Muscle of leg (tissue), 16 donors: ENCODE measurements at places on chromosomes 7 and 10.

DNA sequence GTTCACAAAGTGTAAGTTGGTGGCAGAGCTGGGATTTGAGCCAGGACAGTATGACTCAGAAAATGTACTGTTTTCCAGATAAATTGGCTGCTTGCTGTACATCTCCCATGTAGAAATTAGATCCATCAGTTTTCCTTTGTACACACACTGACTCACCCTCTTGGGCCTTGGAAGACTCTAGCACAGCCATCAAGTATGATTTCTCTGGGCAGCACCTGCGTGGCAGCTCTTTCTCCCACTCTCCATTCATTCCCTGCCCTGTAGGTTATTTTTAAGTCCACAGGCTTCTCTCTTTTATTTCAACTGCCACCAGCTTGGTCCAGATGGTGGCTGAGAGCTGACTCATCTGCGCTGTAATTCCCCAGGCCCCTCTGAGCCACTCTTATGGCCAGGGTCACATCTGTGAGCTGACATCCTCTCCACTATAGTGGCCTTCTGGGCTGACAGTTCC lies 28.3 kb upstream of the SDK1 start:
- DNase-seq = peak; percentile 38

- no peak for DNase-seq
Observed at GRCh38 chr10:49307921-49308320, 9.0 kb downstream of the C10orf71 start.

- no peak for DNase-seq
Observed at GRCh38 chr7:136353287-136353686, 376.1 kb upstream of the MTPN start.

- peak; percentile 60 for DNase-seq
Observed at GRCh38 chr10:35451151-35452016, 115.1 kb downstream of the CCNY start.

DNA sequence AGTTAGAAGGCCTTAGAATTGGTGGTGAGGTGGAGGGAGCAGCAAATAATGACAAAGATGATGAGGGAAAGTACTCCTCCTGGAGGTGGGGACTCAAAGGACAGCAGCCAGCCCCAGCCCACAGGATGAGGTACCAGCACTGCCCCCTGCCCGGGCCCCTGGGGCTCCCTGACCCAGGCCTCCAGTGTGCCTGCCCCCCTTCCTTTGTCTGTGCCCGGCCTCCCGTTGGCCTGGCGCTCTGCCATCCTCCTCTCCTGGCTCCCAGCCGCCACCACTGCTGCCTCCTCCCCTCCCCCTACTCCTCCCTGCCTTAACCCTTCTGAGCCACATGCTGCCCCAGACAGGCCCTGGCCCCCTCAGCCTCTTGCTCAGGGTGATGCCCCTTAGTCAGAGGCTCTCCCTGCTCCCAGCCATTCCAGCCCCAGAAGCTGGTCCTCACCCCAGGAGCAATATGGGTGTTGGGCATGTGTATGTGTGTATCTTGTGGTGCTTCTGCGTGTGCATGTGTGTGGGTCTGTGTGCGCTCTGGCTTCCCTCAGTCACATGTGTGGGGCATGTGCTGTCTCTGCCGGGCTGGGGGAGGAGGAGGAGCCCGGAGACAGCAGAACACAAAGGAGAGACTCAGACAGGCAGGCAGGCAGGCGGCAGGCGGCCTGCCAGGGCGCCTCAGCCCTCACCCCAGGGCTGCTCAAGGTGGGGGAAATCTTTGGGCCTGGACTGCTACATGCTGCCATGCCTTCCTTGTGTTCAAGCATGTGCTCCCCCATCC lies 2.6 kb downstream of the LDB1 start:
- DNase-seq = peak; percentile 85

DNA sequence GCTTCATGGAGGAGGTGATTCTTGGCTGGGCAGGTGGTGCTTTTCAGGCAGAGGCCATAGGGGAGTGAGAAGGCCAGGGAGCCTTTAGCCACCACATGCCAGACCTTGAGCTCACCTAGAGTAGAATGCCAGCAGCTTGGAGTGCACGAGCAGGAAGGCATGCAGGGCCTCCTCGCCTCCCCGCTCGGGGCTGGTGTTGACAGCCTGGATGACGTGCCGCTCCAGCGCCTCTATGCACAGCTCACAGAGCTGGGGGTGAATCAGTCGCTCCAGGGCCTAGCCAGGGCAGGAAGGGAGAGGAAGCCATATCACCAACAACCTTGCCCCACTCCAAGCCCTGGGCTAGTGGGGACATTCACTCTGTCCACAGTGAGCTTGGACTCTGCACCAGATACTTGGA lies 15.7 kb downstream of the HPS1 start:
- DNase-seq = no peak

GRCh38 chr7:105808209-105808608 lies 68.2 kb downstream of the ATXN7L1 start:
- DNase-seq = no peak

DNA sequence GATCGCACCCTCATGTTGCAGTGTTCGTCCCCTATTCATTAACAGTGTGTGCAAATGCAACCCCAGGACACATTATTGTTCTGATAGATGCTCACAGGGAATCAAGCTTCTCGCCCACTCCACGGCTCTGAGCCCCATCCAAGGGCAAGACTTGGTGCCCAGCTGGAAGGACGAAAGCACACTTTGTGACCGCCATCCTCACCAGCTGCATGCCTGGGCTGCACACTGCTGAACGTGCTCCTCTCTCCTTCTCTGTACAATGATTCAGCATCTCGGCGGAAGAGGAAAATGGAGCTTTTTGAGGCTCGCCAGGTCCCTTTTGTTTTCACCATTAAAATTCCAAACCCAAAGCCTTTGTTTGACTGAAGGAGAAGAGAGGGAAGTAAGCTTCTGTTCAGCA lies 41.9 kb downstream of the MKI67 start:
- no peak for DNase-seq

GRCh38 chr7:108210796-108211195 lies 80.6 kb upstream of the LAMB4 start:
- DNase-seq = no peak

DNA sequence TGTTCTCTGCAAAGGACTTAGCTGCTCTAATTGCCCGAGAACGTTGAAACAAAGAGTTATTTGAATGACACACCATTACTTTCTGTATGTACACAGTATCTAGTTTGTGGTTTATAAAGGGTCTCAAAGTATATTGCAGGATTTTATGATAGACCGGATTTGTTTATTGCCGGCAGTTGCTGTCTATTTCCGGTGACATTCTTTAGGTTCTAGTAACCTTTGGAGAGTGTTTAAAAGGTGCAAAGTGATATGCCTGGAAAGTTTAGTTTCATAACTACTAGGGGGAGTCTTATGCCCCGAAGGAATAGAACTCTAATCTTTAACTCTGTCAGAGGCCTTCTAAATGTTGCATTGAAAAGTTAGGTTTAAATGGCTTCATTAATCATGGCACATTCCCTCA lies 63.8 kb downstream of the PAPSS2 start:
- no peak for DNase-seq

- no peak for DNase-seq
Observed at GRCh38 chr10:13869295-13869664, 282.5 kb downstream of the PRPF18 start.

DNA sequence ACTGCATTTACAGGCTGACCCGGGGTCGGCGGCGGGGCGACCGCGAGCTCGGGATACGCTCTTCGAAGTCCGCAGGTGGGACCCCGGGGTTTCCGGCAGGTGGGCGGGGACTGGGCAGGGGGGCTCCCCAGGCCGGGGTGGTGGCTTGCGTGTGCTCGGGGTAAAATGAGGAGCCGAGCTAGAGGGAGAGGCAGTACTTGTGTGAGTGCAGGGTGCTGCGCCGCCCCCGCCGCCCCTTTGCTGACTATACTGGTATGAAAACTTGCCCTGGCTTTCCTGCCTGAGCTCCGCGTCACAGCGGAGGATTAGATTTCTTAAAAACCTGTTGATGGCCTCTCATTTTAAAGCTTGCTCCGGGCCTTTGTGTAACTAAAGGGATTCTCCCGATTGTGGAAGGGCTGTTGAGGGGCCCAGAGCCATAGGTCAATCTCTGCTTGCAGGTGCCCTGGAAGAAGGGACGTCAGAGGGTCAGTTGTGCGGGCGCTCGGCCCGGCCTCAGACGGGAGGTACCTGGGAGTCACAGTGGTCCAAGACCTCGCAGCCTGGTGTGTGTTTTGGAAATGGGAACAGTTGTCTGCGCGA lies 488 bp downstream of the ARMC10 start:
- DNase-seq = peak; percentile 71

DNA sequence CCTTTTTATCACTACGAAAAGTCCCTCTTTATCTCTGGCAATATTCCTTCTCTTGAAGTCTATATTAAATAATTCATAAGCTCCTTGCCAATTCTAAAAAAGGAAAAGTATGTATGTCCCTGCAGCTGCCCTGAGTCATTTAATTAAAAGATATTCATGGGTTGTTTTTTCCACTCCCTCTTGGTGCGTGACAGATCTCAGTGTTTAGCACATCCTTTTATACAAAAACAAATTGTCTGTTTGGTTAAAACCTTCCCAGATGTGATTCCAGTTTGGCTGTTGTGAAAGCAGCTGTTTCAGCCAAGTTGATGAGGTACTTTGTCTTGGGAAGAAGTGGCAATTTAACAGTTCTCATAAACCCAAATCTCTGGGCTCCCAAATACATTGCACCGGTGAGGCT lies 33.8 kb upstream of the PRLHR start:
- peak; percentile 38 for DNase-seq

DNA sequence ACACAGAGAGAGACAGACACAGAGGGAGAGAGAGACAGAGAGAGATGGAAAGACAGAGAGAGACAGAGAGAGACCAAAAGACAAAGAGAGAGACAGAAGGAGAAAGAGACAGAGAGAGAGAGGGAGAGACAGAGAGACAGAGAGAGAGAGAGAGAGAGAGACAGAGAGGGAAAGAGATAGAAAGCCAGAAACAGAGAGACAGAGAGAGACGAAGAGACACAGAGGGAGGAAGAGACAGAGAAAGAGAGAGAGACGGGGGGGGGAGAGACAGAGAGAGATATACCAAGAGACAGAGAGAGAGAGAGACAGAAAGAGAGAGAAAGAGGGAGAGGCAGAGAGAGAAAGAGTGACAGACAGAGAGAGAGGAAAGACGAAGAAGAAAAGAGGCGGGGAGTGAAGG lies 10.2 kb downstream of the VSTM4 start:
- no peak for DNase-seq

DNA sequence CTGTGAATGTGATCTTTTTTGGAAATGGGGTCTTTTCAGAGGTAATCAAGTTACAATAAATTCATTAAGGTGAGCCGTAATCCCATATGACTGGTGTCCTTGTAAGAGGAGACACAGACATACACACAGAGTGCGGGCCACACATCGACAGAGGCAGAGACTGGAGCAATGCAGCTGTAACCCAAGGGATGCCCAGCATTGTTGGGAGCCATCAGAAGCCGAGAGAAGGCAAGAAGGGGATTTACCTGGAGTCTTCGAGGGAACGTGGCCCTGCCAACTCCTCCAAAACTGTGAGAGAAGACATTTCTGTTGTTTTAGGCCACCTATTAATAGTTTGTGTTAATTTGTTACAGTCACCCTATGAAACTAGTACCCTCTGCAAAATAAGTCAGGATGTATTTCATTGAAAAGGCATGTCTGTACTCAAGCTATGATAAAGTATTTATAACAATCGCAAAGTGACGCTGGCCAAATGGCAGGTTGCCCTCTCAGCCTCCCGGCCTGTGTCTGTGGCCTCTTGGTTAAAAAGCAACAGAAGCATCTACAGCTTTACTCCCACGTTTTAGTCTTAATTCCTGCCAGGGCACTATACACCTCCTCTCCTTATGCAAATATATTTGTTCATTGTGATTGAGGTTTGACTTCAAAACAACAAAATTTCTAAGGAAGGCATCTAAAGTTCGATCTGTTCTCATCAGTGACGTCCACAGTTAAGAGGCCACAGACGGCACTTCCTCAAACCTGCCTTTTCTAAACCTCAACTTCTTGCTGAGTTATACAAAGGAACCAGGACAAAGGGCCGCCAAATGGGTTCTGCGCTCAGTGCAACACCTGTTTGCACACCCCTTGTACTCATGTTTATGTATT lies 46.8 kb downstream of the HIPK2 start:
- peak; percentile 35 for DNase-seq

DNA sequence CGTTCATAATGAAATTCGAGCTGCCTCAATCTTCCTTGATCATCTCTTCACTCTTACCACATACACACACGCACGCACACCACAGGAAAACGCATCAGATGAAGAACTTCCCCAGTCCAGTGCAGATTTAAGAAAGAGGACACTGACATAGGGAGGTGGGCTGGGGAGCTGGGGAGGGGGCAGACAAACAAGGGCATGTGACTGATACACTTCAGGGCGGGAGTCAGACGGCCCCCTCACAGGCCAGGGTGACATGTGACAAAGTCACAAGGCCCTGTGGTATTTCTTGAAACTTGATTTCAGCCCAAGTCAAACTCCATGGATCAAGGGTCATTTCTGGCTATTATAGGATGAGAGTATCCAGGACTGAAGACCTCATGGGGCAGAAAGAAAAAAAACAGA lies 82.6 kb downstream of the KCNMA1 start:
- no peak for DNase-seq

DNA sequence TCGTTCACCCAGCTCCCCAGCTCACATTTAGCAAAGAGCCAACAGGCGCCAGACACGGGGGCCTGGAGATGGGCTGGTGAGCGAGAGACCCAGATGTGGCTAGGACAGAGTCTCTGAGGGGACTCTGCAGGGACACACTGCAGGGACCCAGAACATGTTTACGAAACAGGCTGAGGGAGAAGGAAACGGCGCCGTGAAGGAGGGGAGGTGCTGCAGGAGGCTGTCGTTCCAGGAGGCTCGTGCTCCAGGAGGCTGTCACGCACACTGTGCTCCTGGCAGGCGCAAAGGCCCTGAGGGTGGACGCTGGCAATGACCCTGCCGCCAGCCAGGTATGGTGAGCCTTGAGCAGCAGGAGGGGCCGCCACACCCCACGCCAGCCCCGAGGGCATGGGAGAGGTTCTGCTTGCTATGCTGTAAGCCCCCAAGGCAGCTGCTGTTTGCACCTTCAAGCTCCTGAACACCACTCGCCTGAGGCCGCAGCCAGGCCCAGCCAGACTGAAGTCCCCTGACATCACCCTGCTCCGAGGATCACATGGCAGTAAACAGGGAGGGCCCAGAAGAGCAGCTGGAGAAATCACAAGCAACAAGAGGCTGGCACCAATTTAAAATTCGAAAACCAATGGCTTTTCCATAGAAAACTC lies 27.3 kb downstream of the ADAP1 start:
- no peak for DNase-seq
